ENCODE measurements at places on chromosomes 4 and X.

GRCh38 chr4:25290490-25291067 lies 22.0 kb upstream of the ZCCHC4 start:
- no peak for DNase-seq

- no peak for DNase-seq
Observed at GRCh38 chr4:125303821-125304220, 10.9 kb upstream of the FAT4 start.

DNA sequence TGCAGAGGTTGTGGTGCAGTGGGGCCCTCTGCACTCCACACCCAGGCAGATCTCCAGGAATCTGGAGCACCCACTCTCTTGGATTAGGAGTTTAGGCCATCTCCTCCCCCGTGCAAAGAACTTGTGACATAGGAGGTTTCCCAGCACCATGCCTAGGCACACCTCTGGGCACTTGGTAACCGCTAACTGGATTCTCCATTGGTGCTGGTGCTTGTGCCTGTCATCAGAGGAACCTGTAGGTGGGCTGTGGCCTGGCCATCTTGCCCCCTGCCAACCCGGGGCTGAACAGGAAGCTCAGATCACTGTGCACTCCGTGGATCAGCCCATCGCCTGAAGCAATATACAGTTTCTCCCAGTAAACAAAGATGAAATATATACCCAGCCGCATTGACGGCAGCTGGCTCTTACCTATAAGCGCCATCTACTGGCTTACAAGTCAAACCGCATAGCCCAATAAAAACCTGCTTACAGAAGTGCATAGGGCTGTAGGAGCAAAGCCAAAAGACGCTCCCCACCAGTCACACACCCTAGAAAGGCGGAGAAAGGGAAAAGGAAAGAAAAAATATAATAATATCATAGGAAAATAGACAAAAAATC lies 19.1 kb upstream of the TEX13B start:
- DNase-seq, result no peak

DNA sequence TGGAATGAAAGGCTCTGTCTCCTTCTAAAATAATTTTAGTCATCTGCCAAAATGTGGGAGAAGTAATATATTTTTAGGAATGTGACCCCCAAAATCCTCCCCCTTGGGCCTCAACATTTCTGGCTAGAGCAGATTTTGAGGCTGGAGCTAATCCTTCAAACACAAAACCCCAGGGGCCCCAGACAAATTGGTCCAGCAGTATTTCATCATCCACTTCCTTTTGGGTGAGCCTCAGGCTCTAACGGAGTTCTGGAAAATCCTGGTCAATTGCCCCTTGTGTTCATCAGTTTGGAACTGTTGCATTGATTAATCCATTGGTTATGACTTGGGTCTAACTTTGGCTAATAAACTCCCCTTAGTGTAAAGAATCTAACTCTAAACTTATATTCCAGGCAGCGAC lies 67.4 kb upstream of the PCDH19 start:
- no peak for DNase-seq

- DNase-seq, result no peak
Observed at GRCh38 chr4:8471211-8471875, 30.8 kb downstream of the TRMT44 start.

DNA sequence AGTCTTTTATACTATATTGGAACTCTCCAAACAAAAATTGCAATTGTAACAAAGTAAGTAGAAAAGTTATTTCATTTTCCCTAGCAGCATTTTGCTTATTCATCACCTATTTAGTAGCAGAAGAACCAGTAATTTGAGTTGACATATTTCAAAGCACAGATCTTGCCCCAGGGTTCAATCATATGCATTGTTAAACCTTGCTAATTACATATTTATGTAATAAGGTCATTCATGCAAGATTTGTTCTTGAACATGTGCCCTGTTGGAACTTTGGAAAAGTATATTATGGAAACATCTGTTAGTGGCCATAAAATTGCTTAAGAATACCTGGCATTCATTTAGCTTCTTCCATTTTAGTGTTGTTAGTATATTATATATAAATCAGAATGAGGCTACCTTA lies 191.7 kb downstream of the TLL1 start:
- DNase-seq, result no peak

- DNase-seq, result no peak
Observed at GRCh38 chrX:72020788-72021187, 110.1 kb downstream of the NHSL2 start.

DNA sequence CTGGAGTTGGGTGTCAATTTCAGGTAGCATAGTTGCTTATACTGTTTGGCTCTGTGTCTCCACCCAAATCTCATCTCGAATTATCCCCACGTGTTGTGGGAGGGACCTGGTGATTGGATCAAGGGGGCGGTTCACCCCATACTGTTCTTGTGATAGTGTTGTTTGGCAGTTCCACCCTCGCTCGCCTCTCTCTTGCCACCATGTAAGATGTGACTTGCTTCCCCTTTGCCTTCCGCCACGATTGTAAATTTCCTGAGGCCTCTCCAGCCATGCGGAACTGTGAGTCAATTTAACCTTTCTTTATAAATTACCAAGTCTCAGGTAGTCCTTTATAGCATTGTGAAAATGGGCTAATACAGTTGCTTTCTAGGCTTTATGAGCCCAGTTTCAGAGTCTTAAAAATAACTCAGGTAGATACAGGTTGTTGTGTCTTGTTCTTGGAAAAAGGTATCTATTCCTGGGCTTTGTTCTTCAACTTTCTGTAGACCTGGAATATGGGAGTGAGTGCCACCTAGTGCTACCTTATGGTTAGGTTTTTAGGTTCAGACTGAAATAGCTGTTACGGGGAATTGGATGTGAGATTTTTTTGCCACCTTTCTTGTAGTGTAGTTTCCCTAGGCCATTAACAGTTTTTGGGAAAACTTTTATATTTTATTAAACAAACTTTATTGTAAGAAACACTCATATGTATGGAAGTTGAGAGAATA lies 15.6 kb downstream of the PGK1 start:
- no peak for DNase-seq

DNA sequence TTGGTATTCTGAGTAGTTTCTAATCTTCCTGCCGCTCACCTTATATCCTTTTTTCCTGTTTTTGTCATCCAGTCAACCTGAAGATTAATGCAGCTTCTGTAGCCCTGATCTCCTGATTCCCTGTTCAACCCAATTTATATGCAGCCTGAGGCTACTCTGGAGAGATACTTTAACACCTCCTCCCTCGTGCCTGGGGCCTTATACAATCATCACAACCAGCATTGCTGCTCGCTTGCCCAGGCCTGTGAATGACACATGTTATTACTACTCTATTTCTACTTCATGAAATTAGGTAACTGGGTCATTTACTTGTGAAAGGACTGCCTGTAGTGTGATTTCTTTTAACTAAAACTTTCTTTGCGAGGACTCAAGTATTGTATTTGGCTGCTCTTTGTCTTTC lies 33.7 kb upstream of the WDR17 start:
- no peak for DNase-seq

- DNase-seq, result no peak
Observed at GRCh38 chrX:143633461-143634308, 2.2 kb downstream of the SLITRK4 start.

- DNase-seq, result no peak
Observed at GRCh38 chrX:13868591-13868990, 51.7 kb upstream of the GPM6B start.

DNA sequence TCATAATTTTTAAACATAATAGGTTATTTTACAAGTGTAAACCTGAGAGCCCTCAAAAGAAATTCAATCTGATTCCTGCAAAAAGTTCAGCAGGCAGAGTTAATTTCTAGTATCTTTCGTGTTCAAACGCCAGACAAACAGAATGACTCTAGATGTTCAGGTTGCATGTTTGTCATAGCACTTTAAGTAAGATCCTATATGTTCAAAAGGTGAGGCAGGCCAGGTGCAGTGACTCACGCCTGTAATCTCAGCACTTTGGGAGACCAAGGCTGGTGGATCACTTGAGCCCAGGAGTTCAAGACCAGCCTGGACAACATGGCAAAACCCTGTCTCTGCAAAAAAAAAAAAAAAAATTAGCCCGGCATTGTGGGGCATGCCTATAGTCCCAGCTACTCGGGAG lies 1.1 kb upstream of the RASSF6 start:
- no peak for DNase-seq

GRCh38 chrX:116290359-116290758 lies 119.8 kb downstream of the AGTR2 start:
- DNase-seq, result no peak

GRCh38 chrX:69501429-69501828 lies 2.7 kb upstream of the NALF2 start:
- DNase-seq, result no peak

DNA sequence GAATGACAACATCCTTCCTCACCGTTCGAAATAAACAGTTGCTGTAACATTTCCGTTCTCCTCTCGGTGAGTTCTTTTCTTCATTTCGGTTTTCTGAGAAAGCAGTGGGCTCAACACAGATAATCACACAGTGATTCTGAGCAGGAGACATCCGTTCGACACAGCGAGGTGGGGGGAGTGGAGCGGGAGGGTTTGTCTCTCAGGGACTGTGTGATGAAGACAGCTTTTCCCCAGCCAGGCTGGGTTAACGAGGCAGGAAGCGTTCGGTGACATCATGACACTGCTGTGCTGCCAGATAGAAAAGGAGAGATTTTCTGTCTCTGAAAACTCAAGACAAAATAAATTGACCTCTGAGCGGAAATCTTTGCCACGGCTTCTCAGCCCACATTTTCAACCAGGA lies 119.3 kb downstream of the CRLF2 start:
- DNase-seq, result no peak

DNA sequence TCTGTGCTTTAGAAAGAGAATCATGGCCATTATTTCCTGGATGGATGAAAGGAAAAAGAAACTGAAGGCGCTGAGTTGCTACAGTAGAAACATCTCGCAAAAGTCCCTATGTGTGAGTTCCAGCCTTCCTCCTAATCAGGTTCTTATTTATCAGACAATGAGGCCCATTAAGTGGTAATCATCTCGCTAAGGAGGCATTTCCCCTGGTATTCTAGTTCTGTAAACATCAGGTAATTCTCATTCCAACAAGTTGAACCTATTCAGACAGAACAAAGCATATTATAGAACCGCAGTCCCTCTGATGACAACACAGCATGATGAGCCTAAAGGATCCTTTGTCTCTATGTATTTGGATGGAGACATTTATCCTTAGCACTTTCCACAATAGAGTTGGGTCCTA lies 205.7 kb upstream of the MAOA start:
- DNase-seq, result no peak

GRCh38 chrX:40094041-40094899 lies 3.5 kb downstream of the BCOR start:
- DNase-seq, result no peak

- no peak for DNase-seq
Observed at GRCh38 chr4:73446336-73446938, 10.4 kb downstream of the AFP start.

DNA sequence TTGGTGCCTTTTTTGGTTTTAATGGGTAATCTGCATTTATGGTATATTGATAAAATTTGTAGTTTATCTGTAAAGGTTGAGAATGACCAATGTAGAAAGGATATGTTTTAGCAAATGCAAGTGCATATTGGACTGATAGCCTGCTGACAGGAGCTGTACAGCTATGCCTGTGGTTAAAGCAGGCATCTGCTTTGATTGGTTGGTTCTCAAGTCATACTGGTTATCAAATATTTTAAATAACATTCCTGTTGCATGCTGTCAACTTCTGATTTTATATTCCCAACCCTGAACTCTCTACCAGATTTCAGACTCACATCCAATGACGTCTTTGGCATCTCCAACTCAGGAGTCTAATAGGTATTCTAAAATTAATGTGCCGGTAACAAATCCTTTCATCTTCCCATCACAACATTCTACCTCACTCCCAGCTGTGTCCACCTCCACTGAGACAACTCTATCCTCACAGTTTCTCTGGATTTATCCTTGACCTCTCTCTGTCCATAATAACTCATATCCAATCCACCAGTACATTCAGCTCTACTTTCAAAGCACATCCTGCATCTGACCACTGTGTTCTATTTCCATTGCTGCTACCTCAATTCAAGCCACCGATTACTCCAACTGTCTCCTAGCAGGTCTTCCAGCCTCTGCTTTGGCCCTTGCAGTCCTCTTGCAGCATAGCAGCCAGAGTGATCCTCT lies 125.7 kb downstream of the CAMK2D start:
- no peak for DNase-seq

DNA sequence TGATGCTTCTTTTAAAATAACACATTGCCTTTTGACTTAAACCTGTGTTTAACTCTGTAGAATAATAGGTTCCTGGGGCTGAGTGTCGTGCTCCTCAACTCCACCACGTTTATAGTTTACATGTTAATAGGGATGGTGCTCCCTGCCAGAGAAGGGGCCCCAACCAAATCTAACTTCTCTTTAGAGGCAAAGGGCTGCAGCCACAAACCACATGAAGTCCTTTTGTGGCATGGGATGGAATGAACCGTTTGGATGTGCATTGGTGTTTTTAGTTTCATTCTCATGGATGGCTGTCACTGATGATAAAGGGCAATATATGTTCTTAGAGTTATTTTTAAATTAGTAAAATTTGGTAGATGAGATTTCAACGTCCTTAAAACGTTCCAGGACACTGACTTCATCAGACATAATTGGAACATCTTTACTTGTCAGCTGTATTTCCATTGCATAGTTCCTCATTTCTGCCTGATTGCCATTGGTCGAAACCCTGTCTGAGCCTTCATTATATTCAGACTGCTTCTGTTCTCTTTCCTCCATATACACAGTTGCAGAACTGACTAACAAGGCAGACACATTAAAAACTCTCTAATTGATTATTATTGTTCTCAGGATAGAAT lies 60.4 kb upstream of the HPF1 start:
- no peak for DNase-seq

- DNase-seq, result no peak
Observed at GRCh38 chrX:30951003-30951402, 61.9 kb upstream of the TAB3 start.

GRCh38 chrX:46917622-46918021 lies 5.4 kb downstream of the JADE3 start:
- DNase-seq, result no peak

DNA sequence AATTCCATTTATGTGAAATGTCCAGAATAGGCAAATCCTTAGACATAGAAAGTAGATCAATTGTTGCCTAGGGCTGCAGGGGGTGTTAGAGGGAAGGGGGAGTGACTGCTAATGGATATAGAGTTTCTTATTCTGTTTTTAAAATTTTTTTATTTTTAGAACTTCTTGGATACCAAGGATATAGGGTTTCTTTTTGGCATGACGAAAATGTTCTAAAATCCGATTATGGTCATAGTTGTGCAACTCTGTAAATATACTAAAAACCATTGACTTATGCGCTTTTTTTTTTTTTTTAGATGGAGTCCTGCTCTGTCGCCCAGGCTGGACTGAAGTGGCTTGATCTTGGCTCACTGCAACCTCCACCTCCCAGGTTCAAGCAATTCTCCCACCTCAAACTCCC lies 125.2 kb upstream of the USP9X start:
- DNase-seq, result no peak
